Activated T-helper 1 cell treated with anti-CD3 and anti-CD28 coated beads, Interleukin-12 subunit alpha, Interleukin-12 subunit beta, Interleukin-2, Interleukin-4 antibody, amounts not matched to agents 30 ng/mL and 10 ng/mL and 1 ng/mL, durations not matched to agents 14 hours and 24 hours and 36 hours (primary cell): ENCODE measurements at places on chromosomes 2 and 18. TPM values are rescaled to one million over a fixed set of nuclear protein-coding genes. Genes with fewer than 3 reads are reported as not detected.

Gene DOK6
- not detected in 2 replicates for total RNA-seq

Gene KCNS3
- total RNA-seq = 0.07 TPM in 1 of 2 replicates, not detected in the other

- DNase-seq = no peak
Observed at GRCh38 chr2:98281607-98282006, 64.6 kb upstream of the CNGA3 start.

- DNase-seq = no peak
Observed at GRCh38 chr2:62222674-62223073, 26.8 kb downstream of the B3GNT2 start.

GRCh38 chr2:223222397-223222796, 170.4 kb downstream of the KCNE4 start:
- no peak for DNase-seq

Gene SERPINB8
- 22.8 and 25.7 TPM in 2 replicates for total RNA-seq

Gene TRIP12
- total RNA-seq = 244 and 253 TPM in 2 replicates

DNA sequence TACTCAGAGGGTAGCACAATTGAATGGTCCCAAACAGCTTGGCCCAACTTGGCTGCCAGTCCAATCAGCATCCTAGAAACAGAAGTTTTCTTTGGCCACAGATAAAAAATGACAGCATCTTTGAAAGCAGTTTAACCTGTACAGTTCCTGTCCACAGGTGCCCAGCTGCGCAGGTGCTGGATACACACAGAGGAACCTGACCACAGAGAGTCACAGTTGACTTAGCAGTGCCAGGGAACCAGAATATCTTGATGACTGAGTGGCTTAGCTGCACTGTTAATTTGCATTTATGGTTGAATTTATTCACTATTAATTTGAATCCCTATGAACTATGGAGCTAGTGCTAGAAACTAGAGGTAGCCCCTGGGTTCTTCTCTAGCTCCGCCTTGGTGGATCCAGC, 93.7 kb downstream of the TPGS2 start:
- DNase-seq = no peak

Gene AGXT
- total RNA-seq = not detected in 2 replicates

- DNase-seq = no peak
Observed at GRCh38 chr2:9560628-9561027, 5.0 kb upstream of the ADAM17 start.
